NCI-H2081 (cell line): ENCODE measurements at places on chromosomes 2 and 18.

DNA sequence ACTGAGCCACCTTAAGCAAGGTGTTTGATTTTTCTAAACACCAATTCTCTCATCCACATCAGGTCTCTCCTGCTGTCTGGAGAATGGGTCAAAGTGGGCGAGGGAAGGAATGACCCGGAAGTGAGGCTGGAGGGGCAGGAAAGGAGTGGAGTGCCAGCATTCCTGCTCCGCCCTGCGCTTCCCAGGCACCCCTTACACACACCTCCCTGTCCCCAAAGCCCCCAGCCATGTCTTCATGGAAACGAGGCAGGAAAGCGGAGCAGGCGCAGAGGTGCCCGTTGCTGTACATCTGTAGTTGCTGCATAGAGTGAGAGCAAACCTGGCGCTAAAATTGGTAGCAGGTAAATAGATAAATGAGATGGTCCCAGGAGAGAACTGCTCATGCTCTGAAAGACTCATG, 27.2 kb upstream of the NT5DC4 start:
- DNase-seq: no peak

DNA sequence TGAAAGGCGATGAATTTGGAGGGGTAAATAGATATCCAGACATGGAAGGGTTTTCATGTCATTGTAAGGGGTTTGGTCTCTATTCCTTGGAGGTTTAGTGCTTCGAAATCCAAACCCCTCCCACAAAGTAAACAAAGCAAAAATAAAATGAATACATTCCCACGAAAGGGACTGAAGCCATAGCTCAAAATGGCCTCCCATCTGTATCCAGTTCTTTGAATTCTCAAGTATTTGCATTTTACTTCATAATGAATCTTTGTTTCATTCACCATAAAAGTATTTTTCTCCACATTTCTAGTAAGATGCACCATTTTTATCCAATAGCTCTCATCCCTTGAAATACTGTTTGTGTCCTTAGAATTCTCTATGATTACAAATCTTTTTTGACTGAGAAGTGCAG, 103.2 kb upstream of the DTNA start:
- DNase-seq: no peak

- no peak for DNase-seq
Measured at GRCh38 chr18:31203096-31203793, 40.6 kb upstream of the DSC1 start.

- DNase-seq: no peak
Measured at GRCh38 chr2:184558713-184559464, 39.4 kb upstream of the ZNF804A start.

DNA sequence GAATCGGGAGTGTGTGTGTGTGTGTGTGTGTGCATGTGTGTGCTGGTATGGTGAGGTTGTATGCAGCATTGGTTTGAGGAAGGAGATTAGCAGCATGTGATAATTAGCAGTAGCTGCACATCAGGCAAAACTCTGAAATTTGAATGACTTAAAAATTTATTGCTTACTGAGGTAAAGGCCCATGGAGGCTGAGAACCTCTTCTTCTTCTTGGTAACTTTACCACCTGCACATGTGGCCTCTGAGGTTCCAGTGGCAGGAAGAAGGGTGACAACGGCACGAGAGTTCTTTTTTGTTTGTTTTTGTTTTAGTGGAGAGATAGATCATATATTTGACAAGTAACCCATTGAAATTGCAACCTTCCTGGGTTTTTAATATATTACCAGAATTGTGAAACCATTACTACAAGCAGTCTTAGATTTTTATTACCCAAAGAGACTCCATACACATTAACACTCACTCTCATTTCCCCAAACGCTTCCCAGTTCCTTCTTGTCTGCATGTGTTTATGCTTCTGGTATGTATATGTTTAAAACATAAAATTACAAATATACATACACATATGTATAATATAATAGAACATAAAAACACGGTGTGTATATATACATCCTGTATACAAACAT, 292.1 kb downstream of the PTGR3 start:
- no peak for DNase-seq

DNA sequence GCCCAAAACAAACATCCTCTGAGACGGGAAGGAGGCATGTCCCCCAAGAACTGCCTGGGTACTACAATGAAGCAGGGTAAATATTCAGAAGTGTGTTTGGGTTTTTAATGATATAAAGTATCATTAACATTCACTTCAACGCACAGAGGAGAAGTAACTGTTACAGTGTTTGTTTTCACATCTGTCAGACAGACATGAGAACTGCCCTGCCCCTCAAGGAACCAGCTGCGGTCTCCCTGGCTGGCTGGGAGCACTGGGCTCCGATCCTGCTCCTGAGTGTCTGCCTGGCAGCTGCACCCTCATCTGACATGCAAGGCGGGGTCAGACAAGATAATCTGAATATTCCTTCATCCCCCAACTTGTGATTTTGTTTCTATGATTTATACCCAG, 75.6 kb downstream of the MBP start:
- DNase-seq: no peak

GRCh38 chr2:36441816-36442215, 86.2 kb downstream of the CRIM1 start:
- DNase-seq: no peak

- no peak for DNase-seq
Measured at GRCh38 chr2:8796315-8796848, 41.0 kb downstream of the KIDINS220 start.

GRCh38 chr2:43877782-43878464, 39.2 kb downstream of the ABCG8 start:
- DNase-seq: peak; percentile 73

GRCh38 chr2:146874260-146874658, 970.6 kb upstream of the ACVR2A start:
- DNase-seq: no peak

- no peak for DNase-seq
Measured at GRCh38 chr2:126739141-126739540, 83.2 kb downstream of the GYPC start.

DNA sequence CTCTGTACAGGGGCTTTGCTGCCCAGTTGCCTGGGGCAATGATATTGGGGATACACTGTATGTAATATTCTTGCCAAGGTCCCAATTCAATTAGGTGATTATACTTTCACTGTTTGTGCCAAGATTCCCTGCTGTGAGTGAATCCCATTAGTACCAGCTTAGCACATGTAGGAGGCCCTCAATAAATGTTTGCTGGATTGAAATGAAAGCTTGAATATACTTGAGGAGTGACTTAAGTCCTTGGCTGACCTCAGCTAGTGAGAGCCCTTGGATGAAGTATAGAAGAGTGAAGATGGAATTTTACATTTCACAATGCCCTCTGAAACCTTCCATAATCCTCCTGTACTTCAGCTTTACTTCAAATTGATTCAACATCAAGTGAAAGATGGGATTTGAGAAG, 102.9 kb downstream of the GATA6 start:
- DNase-seq: no peak

DNA sequence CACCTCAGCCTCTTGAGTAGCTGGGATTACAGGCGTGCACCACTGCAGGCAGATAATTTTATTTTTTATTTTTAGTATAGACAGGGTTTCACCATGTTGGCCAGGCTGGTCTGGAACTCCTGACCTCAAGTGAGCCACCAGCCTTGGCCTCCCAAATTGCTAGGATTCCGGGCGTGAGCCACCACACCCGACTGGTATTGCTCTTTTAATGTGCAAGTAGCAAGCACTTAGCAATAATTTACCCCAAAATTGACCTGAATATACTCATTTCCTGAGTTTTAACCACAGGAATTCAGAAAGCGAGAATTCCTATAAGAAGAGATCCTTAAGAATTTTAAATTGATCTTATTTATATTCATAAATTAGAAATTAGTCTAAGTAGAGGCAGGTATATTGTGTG, 169.1 kb downstream of the CDH2 start:
- DNase-seq: no peak

GRCh38 chr2:226649871-226650660, 149.6 kb downstream of the IRS1 start:
- peak; percentile 65 for DNase-seq

GRCh38 chr2:11968521-11968920, 222.1 kb downstream of the LPIN1 start:
- no peak for DNase-seq

GRCh38 chr18:50944245-50944932, 23.5 kb upstream of the ELAC1 start:
- DNase-seq: no peak

DNA sequence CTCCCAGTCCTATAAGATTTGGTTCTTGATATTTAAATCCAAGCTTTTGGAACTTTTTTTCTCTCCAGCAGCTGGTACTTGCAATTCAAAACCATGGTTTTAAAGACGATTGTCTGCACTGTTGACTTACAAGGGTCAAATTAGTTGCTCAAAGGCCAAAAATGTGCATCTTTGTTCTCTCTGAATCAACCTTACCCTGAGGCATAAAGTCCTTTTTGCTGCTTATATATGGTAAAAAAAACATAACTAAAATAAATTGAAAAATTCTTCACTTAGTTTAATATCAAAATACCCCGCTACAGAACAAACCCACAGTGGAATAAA, 592.7 kb downstream of the XIRP2 start:
- DNase-seq: no peak

DNA sequence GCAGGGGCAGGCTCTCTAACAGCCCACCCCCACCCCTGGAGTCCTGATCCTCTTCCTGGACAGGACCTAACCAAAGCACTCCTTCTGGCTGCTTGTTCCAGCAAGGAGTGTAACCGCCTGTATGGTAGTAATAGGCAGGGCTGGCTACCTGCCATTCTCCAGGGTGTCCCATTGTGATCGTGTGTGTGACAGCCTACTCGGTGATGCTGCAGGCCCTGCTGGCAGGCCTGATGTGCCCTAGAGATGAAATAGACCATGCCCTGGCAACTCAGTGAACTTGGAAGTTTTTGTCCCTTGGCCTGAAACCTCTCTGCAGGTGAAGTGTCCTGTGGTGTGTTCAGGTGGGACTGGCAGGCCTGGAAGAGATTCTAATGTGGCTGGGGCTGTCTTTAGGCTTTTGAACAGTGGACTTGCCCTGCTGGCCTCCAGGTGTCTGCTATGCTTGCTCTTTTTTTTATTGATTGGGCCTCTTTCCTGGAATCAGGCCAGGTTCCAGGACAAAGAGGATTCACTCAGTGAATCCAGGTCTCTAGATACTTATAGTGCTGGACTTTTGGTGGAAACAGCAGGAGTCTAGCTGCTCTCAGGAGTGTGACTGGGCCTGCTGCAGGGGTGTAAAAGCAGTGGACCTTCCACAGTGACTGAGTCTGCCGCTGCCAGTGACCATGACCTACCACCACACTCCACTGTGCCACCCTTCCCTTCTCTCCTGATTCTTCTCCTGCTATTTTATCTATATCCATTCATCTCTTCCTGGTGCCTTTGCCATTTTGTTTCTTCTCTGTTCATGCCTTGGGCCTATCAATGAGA, 132.1 kb downstream of the CTIF start:
- no peak for DNase-seq

DNA sequence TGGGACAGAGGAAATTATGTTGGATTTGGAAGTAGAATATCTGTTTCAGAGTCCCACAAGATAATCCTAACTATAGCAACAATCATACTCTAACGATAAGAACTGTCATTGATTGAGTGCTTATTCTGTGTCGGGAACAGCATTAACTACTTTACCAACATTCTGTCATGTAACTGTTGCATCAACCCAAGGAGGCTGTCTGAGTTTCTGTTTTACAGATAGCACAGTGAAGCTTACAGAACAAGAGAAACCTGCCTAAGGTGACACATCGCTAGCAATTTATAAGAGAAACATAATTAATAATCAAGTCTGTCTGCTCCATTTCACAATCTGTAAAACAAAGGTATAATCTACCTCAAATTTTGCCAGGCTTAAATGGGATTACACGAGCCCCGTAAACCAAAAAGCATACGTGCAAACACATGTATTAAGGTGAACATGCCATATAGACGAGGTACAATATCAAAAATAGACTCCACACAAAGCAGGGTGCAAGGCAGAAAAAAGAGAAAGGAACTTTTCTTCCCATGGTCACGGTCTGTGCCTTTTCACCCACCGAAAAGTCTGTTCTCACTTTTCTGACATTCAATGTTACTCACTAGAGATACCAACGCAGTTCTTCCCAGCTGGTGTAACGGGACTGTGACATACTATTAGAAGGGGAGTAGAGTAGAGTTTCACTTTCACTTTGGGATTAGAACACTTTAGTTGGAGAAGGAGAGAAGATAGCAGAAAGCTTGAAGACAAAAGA, 37.2 kb upstream of the SLC8A1 start:
- DNase-seq: no peak

GRCh38 chr2:178070824-178071223, 1.8 kb downstream of the PDE11A start:
- DNase-seq: no peak

DNA sequence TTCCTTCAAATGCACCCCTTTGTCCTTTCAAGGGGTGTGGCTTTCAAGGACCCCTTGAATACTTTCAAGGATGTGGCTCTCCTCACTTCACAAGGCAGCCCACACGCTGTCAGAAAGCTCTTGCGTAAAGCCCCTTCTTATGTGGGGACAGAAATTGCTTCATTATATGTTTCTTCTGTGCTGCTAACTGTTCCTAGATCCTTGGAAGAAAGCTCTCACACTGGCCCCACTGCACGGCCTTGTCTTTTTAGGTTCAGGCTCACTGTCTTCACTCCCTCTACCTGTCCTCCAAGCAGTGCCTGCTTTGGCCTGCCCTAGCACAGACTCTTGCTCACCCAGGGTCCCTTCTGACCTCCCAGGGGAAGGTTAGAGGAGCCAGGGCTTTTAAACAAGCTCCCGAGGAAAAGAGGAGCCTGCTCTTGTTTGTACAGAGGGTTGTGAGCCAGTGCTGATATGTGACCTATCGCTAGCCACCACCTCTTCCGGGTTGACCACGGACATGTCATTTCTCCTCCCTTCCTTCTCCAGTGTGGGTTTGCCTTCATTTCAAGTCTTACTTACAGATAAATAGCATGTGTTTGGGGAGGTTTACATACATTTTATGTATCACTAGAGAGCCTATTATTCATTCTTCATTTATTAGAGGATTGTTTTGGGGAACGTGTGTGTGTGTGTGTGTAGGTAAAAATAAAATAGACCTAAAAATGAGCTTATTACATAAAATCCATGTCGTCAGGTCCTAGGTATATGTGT, 94.7 kb downstream of the RTN4 start:
- no peak for DNase-seq

GRCh38 chr2:54609241-54609640, 114.2 kb upstream of the EML6 start:
- no peak for DNase-seq

DNA sequence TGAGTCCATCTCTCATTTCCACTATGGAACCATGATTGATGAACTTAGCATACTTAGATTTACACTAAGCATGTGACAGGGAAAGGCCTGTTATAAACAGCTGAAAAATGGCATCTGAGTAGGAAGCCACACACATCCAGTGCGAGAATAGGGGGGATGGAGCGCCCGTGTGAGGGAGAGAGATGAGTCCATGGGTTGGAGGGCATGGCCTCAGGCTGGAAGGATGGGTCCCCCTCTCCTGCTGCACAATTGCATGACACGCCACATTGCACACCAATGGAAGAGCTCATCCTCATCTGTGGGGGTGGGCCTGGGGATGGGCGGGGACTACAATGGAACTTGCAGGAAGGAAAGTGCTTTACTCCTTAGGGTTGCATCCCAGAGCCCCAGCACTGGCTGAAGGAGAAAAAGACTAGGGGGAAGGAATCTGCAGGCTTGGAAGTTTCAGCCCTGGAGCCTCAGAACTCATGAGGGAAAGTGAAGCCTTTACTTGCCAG, 46.4 kb upstream of the CXCR4 start:
- no peak for DNase-seq

GRCh38 chr2:216354306-216354705, 18.0 kb downstream of the MARCHF4 start:
- DNase-seq: no peak
